Activated naive CD4-positive, alpha-beta T cell treated with anti-CD3 and anti-CD28 coated beads, Interleukin-2, amount 10 ng/mL, durations not matched to agents 7 days and 5 days (primary cell): ENCODE measurements at places on chromosomes 6 and 20.

- no peak for DNase-seq
Measured at GRCh38 chr20:39871013-39871412, 818.0 kb downstream of the MAFB start.

GRCh38 chr20:58406422-58407001 lies 17.5 kb downstream of the VAPB start:
- DNase-seq: no peak

GRCh38 chr20:49747707-49748524 lies 34.2 kb upstream of the B4GALT5 start:
- no peak for DNase-seq

GRCh38 chr6:168333039-168333438 lies 13.5 kb upstream of the DACT2 start:
- DNase-seq: no peak

DNA sequence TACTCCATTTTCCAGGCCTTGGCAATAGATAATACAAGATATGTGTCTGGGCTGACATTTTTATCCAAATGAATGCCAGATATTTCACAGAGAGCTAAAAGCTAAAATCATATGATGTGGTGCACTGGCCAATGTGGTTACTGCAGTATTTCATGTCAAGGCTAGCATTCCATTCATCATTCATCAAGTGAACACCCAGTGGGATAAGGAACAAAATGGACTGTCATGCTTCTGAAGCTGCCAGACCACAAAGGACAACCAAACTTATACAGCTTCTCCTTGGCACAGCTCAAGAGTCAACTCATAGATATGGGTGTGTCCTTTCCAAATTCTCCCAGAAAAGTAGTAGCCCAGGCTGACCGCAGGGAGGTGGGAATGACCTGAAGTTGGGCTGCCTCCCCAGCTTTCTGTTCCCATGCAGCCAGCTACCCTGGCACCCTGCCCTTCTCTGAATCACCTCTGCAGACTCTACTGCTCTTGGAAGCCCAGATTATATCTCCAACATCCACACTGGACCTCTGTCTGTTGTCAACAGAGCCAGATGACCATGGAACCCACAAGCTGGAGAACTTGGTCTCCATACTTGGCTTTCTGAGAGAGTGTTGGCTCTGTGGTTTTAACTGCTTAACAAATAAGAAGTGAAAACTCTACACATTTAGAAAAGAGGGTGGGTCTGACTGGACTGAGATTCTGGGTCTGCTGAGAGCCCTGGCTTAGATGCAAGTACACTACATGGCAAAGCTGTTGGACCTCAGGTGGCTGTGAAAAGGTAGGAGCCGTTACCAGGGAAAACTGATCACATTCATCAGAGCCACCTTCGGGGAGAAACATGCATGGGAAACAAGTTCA lies 122.8 kb downstream of the ALDH8A1 start:
- DNase-seq: no peak

DNA sequence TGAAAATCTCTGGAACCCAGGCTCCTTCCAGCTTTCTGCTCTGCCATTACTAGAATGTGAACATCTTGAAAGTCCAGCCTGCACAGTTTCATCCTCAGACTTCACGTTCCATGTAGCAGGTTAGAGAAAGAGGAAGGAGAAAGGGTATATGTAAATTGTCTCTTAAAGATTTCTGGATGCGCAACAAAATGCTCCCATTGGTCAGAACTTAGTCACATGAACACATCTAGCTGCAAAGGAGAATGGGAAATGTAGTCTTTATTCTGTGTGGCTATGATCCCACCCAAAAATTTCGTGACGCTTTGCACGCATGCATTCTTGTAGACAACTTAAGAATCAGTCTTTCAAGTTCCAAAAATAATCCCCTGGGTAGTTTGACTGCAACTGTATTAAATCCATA lies 46.4 kb upstream of the CHD6 start:
- no peak for DNase-seq

- DNase-seq: no peak
Measured at GRCh38 chr6:132218059-132218696, 183.1 kb downstream of the MOXD1 start.

DNA sequence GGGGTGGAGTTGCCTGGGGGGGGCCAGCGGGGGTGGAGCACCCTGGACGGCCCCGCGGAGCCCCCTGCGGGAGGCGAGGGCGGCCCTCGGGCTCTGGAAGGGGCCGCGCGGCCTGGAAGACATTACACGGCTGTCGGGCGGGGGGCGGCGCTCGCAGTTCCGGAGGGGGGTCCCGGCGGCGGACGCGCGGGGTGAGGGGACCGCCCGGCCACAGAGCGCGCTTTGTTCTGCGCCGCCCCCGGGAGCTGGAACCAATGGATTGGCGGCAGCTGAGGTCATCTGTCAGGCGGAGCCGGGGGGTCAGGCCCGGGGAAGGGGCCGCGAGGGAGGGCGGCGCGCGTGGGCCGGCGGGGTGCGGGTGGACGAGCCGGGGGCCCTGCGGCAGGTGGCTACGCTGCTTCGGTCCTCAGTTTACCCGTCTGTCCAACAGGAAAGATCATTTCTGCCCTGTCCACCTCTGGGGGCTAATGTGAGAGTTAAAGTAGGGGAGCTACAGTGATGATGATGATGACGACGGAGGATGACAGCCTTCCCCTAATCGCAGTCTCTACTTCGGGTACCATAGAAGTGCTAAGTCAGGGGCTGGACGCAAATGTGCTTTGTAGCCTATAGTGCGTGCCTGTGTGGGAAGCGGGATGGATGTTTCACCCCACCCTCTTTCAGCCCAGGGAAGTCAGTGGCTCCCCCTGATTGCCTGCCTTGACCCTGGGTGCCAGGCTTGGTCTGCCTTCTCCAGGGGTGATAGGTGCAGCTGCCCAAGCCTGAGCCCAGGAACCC lies 10.4 kb downstream of the SRXN1 start:
- no peak for DNase-seq

- DNase-seq: no peak
Measured at GRCh38 chr6:1716868-1717267, 107.2 kb downstream of the FOXC1 start.

DNA sequence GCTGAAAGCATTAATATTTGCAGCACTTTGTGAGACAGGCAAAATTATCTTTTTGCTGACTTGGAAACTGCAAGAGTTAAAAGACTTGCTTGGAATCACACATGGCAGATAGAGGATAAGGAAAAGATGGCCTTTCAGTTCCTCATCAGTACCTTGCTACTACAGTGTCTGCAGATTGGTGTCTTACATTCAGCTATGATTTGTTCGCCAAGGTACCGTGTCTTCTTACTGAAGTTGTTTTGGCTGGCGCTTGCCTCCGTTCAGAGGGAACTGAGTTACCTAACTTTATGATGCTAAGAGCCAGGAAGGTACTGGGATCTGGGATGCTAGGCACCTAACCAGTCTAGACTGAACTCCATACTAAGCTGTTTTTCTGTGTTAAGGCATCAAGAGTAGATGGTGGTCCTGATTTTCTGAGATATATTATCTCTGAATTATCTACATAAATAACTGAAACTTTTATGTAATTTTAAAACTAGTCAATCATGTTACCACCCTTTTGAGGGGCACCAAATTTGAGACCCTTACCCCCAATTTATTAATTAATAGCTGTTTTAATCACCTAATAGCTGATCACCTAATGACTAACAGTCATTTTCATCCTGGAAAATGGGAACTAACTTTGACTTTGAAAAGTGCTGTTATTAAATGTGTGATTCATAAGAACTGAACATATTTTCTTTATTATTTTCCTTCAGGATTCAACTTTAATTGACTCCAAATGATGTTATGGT lies 2.5 kb downstream of the WTAP start:
- no peak for DNase-seq

DNA sequence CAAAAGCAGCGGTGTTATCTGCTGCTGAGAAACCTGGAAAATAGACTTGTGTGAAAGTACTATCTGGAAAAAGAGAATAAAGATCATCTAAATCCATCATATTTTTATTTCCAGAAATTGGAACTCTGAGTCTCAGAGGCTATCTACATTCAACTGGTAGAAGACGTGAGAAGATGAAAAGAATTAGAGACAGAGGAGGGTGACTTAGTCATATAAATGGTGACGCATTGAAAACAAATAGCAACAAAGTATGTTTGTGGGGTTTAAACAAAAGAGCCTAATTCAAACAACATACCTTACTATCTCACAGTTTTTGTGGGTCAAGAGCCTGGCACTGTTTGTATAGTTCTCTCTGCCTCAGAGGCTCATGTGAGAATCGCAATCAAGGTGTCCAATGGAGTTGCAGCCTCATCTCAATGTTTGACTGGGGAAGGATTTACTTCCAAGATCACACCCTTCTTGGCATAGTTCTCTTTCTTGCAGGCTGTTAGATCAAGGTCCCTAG lies 757.1 kb upstream of the SLC35B3 start:
- no peak for DNase-seq

DNA sequence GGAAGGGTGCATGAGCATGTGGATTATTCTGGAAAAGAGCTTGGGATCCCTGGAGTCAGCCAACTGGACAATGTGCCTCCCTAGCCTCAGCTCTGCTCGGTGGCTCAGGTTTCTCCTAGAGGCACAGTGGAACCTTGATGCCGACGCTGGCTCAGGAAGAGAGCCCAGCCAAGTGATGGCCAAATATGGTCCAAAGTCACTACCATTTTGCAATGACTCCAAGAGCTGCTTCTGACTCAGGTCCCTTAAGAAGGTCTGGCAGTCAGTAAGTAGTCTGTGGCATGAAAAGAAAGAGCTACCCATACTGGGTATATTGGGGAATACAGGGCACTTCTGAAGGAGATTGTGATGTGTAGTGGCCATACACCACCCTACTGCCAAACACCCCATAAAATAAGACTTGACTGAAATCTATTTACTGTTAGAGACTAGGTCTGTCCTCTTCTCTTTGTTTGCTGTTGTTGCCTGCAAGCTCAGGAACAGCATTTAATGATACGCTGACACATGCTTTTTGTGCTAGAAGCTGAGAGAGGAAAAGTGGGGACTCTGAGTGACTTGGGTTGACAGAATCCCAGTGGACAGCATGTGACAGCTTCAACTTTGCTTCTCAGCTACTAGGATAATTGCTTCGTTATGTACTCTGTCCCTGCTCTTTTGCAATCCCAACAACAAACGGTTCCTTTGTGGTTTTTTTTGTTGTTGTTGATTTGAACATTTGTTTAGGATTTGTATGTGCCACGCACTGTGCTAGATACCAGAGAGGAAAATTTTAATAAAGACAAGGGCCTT lies 30.3 kb upstream of the OGFRL1 start:
- no peak for DNase-seq
